Renal cortex interstitium (tissue), 15 donors: ENCODE measurements at places on chromosomes 6 and 20. TPM values are rescaled to one million over a fixed set of nuclear protein-coding genes. Genes with fewer than 3 reads are reported as not detected.

DNA sequence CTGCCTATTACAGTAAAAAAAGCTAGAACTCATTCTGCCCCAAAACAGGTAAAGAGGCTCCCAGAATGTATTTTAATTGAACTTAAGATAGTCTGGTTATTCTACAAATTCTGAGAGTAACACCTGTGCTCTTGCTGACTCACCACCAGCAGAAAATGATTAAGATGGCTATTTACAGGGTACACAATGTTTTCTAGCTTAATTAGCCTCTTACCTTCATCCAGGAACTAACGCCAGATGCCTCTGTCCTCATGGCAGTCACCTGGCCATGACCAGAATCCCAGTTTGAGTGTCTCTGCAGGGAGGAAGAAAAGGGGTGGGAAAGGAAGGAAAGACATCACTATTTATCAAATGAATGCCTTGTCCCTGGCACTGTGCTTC lies 31.3 kb upstream of the PPP1R3G start:
- DNase-seq = no peak

- no peak for DNase-seq
These were observed 6.7 kb downstream of the SNAI1 start for GRCh38 chr20:49989234-49990065.

DNA sequence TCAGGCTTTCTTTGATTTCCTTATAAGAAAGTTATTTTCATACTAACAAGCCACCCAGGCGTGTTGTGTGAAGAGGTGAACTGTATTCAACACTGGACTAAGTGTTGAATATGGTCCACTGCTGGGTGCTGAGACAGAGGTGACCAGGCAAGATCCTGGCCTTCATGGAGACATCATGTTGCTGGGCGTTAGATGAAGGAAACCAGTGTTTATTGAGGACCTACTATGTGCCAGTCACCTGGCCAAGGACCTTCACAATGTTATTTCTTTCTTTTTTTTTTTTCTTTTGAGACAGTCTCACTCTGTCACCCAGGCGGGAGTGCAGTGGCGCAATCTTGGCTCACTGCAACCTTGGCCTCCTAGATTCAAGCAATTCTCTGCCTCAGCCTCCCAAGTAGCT lies 1.9 kb upstream of the TREML1 start:
- DNase-seq = no peak

DNA sequence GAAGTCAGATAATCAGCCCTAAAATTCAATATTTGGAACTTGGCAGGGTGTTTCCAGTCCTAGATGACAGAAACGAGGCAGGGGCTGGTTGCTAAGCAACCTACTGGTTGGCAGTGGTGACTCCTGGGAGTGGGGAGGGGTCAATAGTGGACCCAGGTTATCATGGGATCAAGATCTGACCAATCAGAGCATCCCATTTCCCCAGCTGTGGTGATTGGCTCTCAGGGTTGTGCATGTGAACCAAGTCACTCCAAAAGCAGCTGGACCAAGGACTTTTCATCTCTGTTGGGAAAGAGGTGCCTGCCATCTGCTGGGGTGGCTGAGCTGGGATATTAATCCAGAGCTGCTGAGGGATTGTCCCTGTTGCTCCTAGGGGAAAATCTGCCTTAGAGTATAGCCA lies 253.4 kb downstream of the PREX1 start:
- DNase-seq = no peak

DNA sequence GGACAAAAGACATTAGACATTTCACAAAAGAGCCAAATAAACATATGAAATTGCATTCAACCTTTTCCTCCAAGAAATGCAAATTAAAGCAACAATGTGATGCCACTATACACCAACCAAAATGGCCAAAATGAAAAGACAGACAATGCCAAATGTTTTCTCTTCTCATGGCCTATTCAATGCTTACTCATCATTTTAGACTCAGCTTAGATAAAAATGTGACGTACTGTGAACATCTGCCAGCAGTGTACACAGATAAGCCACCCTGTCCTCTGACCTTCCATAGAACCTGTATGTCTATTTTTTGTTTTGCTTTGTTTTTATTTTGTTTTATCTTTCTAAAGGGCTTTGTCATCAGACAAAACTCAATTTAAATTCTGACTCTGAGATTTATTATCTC lies 385.2 kb downstream of the FRK start:
- no peak for DNase-seq

DNA sequence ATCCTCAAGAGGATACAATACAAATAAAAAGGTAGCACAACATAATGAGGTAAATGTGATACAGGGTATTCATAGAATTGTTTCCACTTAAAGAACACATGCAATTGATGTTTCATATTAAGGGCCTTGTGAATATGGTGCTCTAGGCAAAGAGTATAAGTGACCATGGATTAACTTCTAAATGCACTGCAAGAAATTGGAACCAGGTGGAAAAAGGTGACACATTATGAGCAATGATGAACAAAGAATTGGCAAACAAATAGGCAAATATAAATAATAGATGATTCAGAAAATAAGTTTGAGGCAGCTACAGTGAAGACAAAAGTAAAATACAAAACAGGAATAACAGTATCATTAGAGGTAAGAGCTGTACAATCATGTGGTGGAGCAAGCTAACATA lies 192.0 kb downstream of the GRIK2 start:
- no peak for DNase-seq

- DNase-seq = no peak
These were observed 449.7 kb upstream of the RGS17 start for GRCh38 chr6:153580776-153581175.

- DNase-seq = no peak
These were observed 1.5 kb upstream of the ZNF165 start for GRCh38 chr6:28078836-28079235.

DNA sequence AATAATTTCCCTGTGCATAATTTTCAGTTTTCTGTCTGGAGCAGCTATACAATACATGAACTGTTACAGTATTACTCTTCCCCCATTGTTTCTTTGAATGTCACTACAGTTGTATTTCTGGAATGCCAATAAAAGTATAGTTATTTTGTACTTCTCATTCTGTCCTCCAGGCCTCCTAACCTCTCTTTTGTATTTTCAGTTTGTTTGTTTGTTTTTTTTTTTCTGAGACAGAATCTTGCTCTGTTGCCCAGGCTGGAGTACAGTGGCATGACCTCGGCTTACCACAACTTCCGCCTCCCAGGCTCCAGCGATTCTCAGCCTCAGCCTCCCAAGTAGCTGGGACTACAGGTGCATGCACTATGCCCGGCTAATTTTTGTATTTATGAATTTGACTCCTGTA lies 16.8 kb upstream of the ARID1B start:
- no peak for DNase-seq

DNA sequence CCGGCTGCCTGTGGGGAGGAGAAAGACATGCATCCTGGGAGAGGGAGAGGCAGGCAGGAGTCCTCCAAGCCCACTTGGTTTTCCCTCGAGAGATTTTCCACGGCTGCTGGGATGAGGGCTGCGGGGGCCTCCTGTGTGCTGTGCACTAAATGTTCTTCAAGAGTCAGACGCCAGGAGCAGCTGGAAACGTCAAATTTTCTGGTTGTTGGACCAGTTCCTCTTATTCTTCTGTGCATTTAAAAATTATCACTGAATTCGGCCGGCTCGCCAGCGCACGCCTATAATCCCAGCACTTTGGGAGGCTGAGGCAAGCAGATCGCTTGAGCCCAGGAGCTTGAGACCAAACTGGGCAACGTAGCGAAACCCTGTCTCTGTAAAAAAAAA lies 32.8 kb upstream of the NTSR1 start:
- DNase-seq = no peak

DNA sequence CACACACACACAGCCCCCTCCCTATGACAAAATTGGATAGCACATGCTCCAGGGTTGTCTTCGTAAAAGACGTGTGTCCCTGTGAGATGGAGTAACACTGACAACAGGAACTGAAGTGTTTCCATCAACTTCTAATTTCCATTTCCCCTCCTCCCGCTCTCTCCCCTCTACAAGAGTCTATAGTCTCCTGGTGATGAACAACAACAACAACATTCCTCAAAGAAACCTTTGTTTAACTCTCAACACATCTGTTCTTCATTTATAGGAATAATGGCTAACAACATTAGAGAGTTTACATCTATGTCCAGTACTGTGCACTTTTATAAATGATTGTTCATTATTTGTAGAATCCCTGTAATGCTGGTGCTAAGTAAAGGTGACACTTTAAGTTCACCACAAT lies 205.8 kb upstream of the SSTR4 start:
- DNase-seq = no peak

DNA sequence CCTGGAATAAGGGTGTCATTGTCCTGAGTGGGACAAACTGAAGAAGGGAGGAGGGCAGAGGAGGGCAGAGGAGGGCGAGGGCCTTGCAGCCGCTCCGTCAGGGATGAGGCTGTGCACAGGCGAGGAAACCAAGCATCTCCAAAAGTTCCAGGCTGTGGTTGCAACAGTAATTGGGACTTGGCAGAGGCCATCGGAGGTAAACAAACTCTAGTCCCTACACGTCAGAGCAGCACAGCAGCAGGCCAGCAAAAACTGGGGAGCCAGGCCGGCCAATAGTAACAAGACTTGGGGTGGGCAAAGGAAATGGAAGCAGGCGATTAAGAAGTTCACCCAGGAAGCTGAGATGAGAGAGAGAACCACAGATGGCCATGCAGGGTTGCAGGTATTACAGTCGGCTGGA lies 142.8 kb downstream of the SMOC2 start:
- DNase-seq = no peak

GRCh38 chr6:112663698-112664097 lies 316.6 kb downstream of the RFPL4B start:
- no peak for DNase-seq

DNA sequence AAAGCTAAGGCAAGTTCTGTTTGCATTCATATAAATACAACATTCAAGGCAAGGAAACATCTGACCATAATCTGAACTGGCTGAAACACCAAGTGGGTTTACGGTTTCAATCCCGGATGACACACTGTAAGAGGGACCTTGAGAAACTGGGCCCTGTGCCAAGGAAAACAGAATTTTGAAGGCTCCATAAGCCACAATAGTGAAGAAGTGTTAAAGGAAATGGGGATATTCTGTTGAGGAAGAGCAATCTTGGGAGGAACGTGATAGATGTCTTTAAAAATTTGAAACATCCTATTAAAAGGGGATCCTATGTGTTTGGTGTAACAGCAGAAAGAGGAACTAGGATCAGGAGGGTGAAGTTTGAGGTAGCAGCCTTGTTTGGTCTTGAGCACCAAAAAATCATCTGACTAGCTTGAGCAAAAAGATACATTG lies 82.4 kb upstream of the TAB2 start:
- DNase-seq = no peak

GRCh38 chr6:122580737-122581136 lies 29.5 kb upstream of the PKIB start:
- no peak for DNase-seq

GRCh38 chr20:64164123-64164836 lies at the start of gene MYT1:
Gene MYT1, plus strand, starts transcription at chr20:64164452. Its CDS starts 34,410 bp downstream, at chr20:64198862.
- DNase-seq = no peak

DNA sequence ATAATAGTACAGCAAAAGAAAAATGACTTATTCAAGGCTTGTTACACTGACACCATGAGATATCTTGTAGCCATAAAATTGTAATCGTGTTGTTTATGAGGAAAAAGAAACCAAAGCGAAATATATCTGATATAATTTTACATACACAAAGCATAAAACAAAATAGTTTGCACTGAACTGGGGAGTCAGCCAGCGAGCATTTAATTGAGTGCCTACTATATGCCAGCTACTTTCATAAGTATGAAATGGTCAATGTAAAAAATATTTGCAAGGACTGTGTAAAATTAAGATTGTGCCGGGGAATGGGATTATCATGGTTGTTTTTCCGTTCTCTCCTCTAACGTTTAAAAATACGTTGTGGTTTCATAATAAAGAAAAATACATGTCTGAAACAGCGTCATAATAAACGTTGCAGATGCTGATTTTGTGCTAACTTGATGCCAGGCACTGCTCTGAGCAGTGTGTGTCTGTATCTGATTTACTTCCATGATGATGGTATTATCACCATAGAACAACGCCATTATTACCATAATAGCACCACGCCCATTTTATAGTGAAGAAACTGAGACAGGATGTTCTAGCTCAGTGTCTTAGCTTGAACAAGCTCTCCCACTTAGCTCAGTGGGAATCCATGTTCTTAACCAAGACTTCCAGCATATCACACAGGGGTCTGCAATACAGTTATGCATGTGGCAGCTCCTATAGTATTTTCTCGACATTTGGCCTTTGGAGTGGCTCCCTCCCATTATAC lies 144.6 kb downstream of the BCAS1 start:
- no peak for DNase-seq

DNA sequence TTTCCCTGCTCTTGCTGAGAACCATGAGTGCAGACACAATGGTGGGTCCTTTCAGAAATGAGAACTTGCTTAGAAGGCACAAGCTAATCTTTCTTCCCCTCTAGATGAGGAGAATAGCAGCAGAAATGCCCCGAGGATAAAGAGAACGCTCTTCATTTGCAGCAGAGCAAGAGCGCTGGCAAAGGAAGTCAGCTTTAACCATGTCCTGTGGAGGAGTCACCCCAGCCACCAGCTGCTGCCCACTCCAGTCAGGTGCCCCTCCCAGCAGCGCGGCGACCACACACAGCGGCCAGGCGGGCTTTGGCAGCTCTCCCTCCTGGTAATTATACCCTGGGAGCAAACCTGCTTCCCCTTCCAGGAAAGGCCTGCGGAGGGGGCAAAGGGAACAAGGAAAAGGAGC lies 42.4 kb upstream of the EMILIN3 start:
- DNase-seq = no peak

DNA sequence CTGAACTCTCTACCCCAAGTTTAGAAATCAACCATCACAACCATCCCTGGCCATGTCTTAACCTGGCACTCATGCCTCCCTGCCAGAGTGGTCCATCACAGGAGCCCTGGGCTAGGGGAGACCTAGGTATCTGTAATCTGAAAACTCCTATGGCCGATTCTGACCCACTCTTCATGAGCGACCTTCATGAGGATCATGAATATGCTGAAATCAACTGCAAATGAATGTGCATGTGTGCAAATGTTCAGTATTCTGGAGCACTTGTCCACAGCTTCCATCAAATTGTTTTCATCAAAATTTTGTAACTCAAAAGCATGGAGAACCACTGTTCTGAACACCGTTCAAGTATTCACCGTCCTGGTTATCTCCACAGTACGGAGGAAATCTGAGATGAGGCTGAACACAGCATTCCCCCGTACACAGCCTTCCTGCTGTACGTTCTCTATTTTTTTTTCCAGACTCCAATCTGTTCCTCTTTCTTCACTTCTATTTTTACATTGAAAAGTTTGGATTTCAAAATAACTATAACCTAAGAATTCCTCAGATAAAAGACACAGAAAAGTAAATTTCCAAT lies 17.7 kb downstream of the METTL24 start:
- DNase-seq = no peak

GRCh38 chr6:22412994-22413393 lies 116.2 kb upstream of the PRL start:
- no peak for DNase-seq

- no peak for DNase-seq
These were observed 58.3 kb downstream of the HDGFL1 start for GRCh38 chr6:22627644-22628043.

The ABHD16B gene
- polyA plus RNA-seq = not detected

The TMC2 gene
- polyA plus RNA-seq = 0.38 TPM

The SLC22A7 gene
- 0.79 TPM for polyA plus RNA-seq

The RSPH4A gene
- 2.7 TPM for polyA plus RNA-seq

The ANGPT4 gene
- 0.40 TPM for polyA plus RNA-seq

The HCRTR2 gene
- polyA plus RNA-seq = 0.35 TPM

The OPRL1 gene
- 1.3 TPM for polyA plus RNA-seq

The RIN2 gene
- polyA plus RNA-seq = 40.2 TPM

The MYLK2 gene
- 0.81 TPM for polyA plus RNA-seq

The NFKBIE gene
- 13.4 TPM for polyA plus RNA-seq

The ADGB gene
- polyA plus RNA-seq = 0.65 TPM
